ENCODE measurements at places on chromosomes 5 and 9.

GRCh38 chr5:9207817-9208418 lies 338.0 kb downstream of the SEMA5A start:
- DNase-seq: peak; percentile 75

DNA sequence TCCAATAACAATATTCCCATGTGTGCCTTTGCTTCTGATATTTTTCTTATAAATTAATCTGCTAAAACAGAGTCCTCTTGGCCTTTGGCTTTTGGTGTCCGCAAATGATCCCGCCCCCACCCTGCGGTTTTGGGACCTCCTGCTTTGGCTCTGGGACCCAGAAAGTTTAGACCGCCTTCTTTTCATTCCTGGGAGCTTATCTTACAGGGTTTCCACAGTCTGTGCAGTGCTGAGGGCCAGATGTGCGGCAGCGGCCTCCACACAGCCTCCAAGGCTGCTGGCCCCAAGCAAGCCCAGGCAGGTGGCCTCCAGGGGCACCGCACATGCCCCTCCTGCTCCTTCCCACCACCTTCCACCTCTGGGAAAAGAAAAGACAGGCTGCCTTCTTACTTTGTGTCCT lies 191.5 kb downstream of the ERCC6L2 start:
- no peak for DNase-seq

- DNase-seq: peak; percentile 4
Observed at GRCh38 chr9:35163413-35163812, 1.6 kb downstream of the UNC13B start.

DNA sequence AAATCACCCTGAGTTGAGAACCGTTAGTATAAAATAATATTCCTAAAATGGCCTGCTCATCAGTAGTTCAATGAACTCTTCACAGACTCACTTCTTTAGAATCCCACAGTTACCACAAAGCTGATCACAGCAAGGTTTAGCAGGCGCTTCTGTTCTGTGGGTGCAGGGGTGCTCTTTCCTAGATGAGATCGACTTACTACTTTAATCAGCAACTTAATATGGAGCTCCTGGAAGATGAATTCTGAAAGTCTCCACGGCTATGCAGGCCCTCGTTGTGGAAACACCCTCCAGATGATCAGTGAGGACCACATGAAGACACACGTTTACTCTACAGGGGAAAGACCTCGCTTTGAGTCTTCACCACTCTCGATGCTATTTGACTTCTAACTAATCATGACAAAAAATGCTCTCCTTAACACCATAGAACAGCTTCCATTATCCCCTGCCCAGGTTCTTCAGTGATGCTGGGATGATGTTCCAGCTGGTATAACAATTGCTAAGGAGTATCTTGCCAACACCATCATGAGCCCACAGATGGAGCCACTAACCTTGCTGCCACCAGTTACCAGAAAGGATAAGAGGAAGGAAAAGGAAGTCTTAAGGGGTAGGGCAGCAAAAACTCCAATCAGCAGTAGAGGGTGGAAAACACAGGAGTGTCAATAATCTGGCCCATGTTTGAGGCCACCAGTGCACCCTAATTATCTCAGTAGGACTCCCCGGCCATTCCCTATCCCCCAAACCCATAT lies 17.9 kb upstream of the GPX8 start:
- no peak for DNase-seq

- DNase-seq: peak; percentile 9
Observed at GRCh38 chr5:56515011-56515410, 281.9 kb upstream of the ANKRD55 start.

- DNase-seq: no peak
Observed at GRCh38 chr9:129481810-129482511, 138.9 kb downstream of the C9orf50 start.

DNA sequence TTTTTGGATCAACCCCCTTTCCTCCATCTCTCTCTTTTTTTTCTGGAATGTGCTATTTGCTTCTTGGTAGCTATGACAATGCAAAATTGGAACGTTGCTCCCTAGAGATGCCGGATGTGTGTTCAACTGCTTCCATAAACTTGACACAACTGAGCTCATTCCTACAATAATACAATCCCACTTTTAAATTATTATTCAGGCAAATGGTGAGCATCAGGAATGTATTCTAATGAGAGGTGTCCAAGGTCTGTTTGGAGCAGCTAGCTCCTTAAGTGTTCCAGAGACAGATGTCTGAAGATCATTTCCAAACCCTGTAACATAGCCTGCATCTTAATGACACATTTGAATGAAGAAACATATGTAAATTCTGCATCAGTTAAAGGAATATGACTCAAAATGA lies 518.4 kb downstream of the TAF11L14 start:
- DNase-seq: peak; percentile 46

- peak; percentile 95 for DNase-seq
Observed at GRCh38 chr9:98117984-98118639, 910 bp downstream of the TRIM14 start.

GRCh38 chr5:45793638-45794532 lies 97.7 kb upstream of the HCN1 start:
- no peak for DNase-seq

- no peak for DNase-seq
Observed at GRCh38 chr9:114139071-114139470, 16.3 kb upstream of the COL27A1 start.

DNA sequence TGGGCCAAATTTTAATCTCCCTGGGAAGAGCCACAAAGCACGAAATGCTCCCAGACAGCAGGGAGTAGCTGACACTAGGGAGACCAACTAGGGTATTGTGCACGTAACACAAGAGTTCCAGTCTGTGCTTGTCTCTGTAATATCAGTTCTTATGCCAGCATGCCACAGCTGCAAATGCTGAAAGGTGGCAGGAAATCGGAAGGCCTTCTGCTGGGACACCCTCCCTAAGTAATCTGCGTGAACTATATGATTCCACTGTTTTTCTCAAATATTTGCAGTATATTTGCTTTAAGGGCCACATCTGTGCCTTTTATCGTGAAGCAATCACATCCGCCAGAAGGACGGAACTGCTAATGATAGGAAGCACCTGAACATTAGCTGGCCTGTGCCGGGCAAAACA lies 12.6 kb downstream of the VLDLR start:
- no peak for DNase-seq

GRCh38 chr5:140228364-140228837 lies 53.4 kb downstream of the CYSTM1 start:
- no peak for DNase-seq

- DNase-seq: no peak
Observed at GRCh38 chr5:143506836-143507552, 103.5 kb upstream of the NR3C1 start.

- peak; percentile 32 for DNase-seq
Observed at GRCh38 chr9:38619556-38620447, 594 bp downstream of the ANKRD18A start.

GRCh38 chr5:44774279-44774880 lies 34.4 kb upstream of the MRPS30 start:
- peak; percentile 26 for DNase-seq

DNA sequence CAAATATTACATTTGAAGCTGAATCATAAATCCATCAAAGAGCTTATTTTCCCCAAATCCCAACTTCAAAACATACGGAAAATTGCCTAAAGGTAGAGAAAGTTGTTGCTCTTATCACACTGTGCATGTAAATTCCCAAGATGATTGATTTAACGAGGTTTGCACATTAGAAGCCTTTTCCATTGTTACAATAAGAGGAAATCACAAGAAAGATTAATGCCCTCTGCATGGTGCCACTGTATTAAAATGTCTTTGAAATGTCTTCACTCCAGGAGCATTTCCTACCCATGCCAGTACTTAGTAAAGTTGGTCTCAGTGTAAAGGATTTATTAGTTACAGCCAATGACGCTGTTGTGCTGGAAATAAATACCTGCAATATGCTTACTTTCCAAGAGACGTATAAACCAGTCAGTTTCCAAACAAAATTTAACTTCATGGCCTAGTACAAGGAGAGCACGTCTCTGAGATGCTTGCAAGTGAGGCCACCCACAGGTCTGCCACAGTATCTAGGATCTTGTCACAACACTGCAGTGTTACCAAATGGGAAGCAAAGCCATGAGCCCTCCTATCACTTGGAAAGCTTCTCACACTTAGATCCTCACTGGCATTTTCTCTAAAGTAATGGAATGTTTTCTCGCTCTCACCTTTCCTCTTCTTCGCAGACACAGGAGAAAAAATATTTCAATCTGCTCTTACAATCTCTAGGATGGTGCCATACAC lies 112.4 kb downstream of the CETN3 start:
- no peak for DNase-seq

- DNase-seq: no peak
Observed at GRCh38 chr5:172904643-172905345, 54.4 kb upstream of the RPL26L1 start.

GRCh38 chr9:38086496-38086895 lies 17.5 kb upstream of the SHB start:
- DNase-seq: no peak

DNA sequence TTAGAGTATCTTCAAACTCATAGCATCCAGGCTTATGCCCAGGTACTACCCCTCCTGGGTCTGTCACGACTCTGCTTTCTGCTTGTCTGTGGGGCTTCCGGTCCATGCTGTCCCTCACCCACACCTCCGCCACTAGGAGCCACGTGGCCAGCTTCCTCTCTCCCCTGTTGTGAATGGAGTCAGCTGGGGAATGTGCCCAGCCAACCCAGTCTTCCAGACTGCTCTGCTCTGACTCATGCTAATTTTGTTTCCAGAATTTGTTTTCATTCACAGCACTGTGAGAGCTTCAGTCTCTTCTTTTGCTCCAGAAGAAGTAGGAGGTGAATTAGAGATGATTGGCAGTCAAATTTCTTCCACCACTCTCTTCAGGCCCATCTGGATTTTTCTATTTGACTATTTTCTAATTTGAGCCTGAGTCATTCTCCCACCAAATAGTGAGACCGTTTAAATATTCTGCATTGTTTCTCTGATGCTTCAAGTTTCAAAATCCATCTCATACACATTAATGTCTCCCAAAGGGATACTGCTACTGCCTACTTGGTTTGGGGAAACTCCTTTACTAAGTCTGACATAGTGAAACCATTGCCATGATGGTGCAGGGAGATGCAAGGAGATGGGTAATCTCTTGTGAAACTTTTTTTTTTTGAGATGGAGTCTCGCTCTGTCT lies 424.1 kb upstream of the KIF2A start:
- no peak for DNase-seq

GRCh38 chr5:25579111-25579510 lies 934.3 kb upstream of the CDH10 start:
- no peak for DNase-seq

DNA sequence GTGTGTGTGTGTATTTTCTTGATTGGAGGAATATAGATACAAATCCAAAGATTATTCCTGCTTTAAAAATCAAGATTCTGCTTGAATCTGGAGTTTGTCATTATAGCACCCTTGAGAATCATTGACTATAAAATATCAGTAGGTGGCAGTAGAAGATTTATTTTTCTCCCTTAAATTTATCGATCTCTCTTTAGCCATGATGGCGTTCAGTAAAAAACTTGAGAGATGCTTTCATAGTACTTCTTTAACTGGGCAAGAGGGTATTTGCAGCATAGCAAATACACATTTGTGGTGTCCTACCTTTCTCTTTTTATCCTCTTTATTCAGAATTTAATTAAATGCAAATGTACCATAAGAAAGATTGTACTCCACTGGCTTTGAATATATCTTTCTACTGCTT lies 307.7 kb downstream of the ADGRV1 start:
- DNase-seq: peak; percentile 41

- no peak for DNase-seq
Observed at GRCh38 chr9:2638871-2639673, 17.5 kb downstream of the VLDLR start.

All from NCI-H524 (cell line).